ENCODE measurements at places on chromosomes 5 and 9.
A peak's percentile ranks its signal among the peaks of the same experiment; 100 is the strongest.

GRCh38 chr5:58135571-58136335 is 324.1 kb downstream of the PLK2 start:
- no peaks in the 10 kb centered on the region for H3K27me3 ChIP-seq
- no peaks in the 10 kb centered on the region for H3K36me3 ChIP-seq
- DNase-seq: no peak
- H3K4me1 ChIP-seq: no peaks in the 10 kb centered on the region
- H3K27ac ChIP-seq: no peak overlapping the region
- no peak overlapping the region for H3K4me3 ChIP-seq

DNA sequence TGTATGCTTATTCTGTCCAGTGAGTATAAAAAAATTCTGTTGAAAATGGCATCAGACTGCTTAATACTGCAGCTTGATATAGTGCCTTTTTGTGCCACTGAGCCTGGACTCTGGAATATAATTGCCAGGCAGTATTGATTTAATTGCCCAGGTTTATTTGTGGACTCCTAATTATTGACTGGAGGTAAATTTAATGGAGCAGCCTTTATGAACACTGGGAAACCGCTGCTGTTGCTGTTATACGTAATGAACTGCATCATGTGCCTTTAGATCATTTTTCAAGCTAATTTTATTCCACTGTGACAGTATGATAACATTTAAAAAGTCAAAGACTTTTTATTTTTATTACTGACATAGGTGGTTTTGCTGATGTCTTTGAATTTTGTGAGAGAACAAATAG is 90.2 kb upstream of the SH3GL2 start:
- no peaks in the 10 kb centered on the region for H3K27me3 ChIP-seq
- H3K4me1 ChIP-seq: no peaks in the 10 kb centered on the region
- H3K36me3 ChIP-seq: no peaks in the 10 kb centered on the region
- no peak for DNase-seq

DNA sequence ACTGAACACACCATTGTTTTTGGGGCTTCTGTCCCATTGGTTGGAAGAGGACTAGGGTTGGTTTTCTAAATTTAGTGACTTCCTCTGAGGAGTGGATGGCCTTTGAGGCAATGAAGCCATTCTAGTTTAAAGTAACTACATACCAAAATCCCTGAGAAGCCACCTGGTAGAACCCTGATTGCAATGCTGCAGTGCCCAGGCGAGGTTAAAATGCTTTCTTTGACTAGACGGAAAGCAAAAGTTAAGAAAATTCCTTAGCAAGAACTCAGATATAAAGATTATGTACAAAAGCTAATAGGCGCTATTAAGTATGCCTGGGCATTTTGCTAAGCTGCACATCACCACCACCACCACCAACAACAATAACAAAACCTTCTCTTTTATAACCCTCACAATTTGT is 20.6 kb downstream of the GLRX start:
- H3K27ac ChIP-seq: no peak overlapping the region
- H3K4me1 ChIP-seq: no peaks in the 10 kb centered on the region
- H3K27me3 ChIP-seq: no peaks in the 10 kb centered on the region
- no peaks in the 10 kb centered on the region for H3K36me3 ChIP-seq
- DNase-seq: no peak
- no peak overlapping the region for H3K4me3 ChIP-seq

GRCh38 chr5:17316970-17317459 is 99.6 kb downstream of the BASP1 start:
- DNase-seq: peak; percentile 66
- no peaks in the 10 kb centered on the region for H3K36me3 ChIP-seq
- H3K27me3 ChIP-seq: no peaks in the 10 kb centered on the region
- peaks cover 21% of the 10 kb centered on the region for H3K4me1 ChIP-seq

DNA sequence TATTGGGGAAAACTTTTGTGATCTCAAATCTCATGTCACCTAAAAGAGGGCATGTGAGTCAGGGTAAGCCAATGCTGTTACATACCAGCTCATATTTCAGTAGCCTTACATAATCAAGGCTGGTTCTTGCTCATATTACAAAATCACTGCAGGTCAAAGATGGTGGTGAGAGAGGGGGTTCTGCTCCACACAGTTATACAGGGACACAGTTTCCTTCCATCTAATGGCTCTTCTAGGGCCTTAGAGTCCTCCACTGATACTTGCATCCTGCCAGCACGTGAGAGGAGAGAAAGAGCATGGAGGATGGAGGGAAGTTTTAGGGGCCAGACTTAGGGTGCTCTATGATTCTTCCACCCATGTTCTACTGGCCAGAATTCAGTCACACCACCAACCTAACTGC is 130.0 kb downstream of the LIFR start:
- peaks cover 33% of the 10 kb centered on the region for H3K27me3 ChIP-seq
- no peaks in the 10 kb centered on the region for H3K4me1 ChIP-seq
- no peaks in the 10 kb centered on the region for H3K36me3 ChIP-seq
- no peak overlapping the region for H3K27ac ChIP-seq
- DNase-seq: no peak

GRCh38 chr5:135214897-135215616 is 181.0 kb upstream of the PITX1 start:
- H3K36me3 ChIP-seq: no peaks in the 10 kb centered on the region
- peaks cover 21% of the 10 kb centered on the region for H3K4me1 ChIP-seq
- no peak overlapping the region for H3K27ac ChIP-seq
- peak; percentile 47 for DNase-seq
- H3K4me3 ChIP-seq: no peak overlapping the region

- no peak for DNase-seq
- H3K4me1 ChIP-seq: peaks cover 21% of the 10 kb centered on the region
- H3K27me3 ChIP-seq: no peaks in the 10 kb centered on the region
- no peak overlapping the region for H3K27ac ChIP-seq
- H3K4me3 ChIP-seq: no peak overlapping the region
Observed at GRCh38 chr5:153749960-153750359, 259.5 kb downstream of the GRIA1 start.

GRCh38 chr5:160197341-160198144 is 31.8 kb upstream of the FABP6 start:
- peak overlapping the region; percentile 10 for H3K27ac ChIP-seq
- H3K27me3 ChIP-seq: no peaks in the 10 kb centered on the region
- H3K36me3 ChIP-seq: no peaks in the 10 kb centered on the region
- peak; percentile 17 for DNase-seq
- H3K4me1 ChIP-seq: peaks cover 22% of the 10 kb centered on the region

- H3K27ac ChIP-seq: no peak overlapping the region
- no peaks in the 10 kb centered on the region for H3K4me1 ChIP-seq
- no peak overlapping the region for H3K4me3 ChIP-seq
- H3K27me3 ChIP-seq: no peaks in the 10 kb centered on the region
- no peaks in the 10 kb centered on the region for H3K36me3 ChIP-seq
- no peak for DNase-seq
Observed at GRCh38 chr5:107968998-107969397, 298.3 kb upstream of the EFNA5 start.

DNA sequence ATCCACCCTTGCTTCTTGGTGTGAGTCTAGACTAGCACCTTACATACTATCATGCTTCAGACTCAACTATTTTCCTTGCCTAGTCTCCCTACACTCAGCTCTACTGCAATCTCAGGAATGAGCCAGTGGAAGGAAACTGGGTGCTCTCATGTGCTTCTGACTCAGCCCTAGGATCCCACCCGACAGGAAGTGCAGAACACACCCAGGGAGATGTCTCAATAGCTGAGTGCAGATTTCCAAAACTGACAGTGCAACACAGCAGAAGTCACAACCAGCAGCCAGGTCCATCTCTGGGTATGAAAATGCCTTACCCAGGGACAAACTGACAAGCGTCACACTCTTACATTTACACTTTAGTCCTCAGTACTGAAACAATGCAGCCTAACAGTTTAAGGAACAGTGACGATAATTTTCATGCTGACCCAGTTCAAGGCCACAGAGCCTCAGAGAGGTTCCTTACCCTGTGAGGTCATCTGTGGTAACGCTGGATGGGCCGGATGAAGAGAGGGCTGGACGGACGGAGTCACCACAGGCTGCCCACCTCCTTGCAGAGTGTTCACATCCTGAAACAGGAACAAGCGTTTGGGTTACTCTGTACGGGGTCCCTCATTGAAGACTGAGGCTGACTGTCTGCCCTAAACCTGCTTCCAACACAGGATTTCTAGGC is 33.0 kb downstream of the FKBP15 start:
- no peak overlapping the region for H3K4me3 ChIP-seq
- H3K4me1 ChIP-seq: no peaks in the 10 kb centered on the region
- H3K27me3 ChIP-seq: no peaks in the 10 kb centered on the region
- no peak overlapping the region for H3K27ac ChIP-seq

- H3K27ac ChIP-seq: no peak overlapping the region
- DNase-seq: no peak
- H3K27me3 ChIP-seq: peaks cover 55% of the 10 kb centered on the region
- no peaks in the 10 kb centered on the region for H3K36me3 ChIP-seq
- no peaks in the 10 kb centered on the region for H3K4me1 ChIP-seq
Observed at GRCh38 chr9:18263377-18263776, 210.6 kb upstream of the ADAMTSL1 start.

DNA sequence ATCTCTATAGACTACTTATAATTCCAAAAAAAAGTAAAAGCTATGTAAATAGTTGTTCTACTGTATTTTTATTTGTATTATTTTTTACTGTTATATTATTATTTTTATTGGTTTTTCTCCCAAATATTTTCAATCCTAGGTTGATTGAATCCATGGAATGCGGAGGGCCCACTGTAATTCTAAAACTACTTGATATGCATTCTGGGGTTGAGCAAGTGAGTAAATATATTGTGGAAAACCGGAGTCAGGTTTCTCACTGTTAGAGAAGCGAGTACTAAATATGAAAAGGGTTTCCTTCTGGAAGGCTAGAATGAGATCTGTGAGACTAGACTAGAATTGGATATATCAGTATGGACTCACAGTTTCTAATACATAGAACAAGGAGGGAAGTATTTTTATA is 66.5 kb downstream of the FBXW11 start:
- no peaks in the 10 kb centered on the region for H3K36me3 ChIP-seq
- no peak for DNase-seq
- no peaks in the 10 kb centered on the region for H3K27me3 ChIP-seq

- peak overlapping the region; percentile 77 for H3K4me3 ChIP-seq
- no peaks in the 10 kb centered on the region for H3K36me3 ChIP-seq
- DNase-seq: peak; percentile 74
- no peaks in the 10 kb centered on the region for H3K27me3 ChIP-seq
- peaks cover 55% of the 10 kb centered on the region for H3K4me1 ChIP-seq
- H3K27ac ChIP-seq: peak overlapping the region; percentile 76
Observed at GRCh38 chr5:176543428-176544182, 5.5 kb upstream of the CDHR2 start.

GRCh38 chr9:113577525-113578261 is 114.2 kb downstream of the RGS3 start:
- H3K4me3 ChIP-seq: no peak overlapping the region
- no peaks in the 10 kb centered on the region for H3K36me3 ChIP-seq
- no peak for DNase-seq
- no peaks in the 10 kb centered on the region for H3K27me3 ChIP-seq
- peaks cover 61% of the 10 kb centered on the region for H3K4me1 ChIP-seq

- no peak overlapping the region for H3K4me3 ChIP-seq
- no peaks in the 10 kb centered on the region for H3K36me3 ChIP-seq
- no peaks in the 10 kb centered on the region for H3K4me1 ChIP-seq
- DNase-seq: no peak
- no peaks in the 10 kb centered on the region for H3K27me3 ChIP-seq
Observed at GRCh38 chr5:91222482-91222881, 160.6 kb downstream of the ARRDC3 start.

DNA sequence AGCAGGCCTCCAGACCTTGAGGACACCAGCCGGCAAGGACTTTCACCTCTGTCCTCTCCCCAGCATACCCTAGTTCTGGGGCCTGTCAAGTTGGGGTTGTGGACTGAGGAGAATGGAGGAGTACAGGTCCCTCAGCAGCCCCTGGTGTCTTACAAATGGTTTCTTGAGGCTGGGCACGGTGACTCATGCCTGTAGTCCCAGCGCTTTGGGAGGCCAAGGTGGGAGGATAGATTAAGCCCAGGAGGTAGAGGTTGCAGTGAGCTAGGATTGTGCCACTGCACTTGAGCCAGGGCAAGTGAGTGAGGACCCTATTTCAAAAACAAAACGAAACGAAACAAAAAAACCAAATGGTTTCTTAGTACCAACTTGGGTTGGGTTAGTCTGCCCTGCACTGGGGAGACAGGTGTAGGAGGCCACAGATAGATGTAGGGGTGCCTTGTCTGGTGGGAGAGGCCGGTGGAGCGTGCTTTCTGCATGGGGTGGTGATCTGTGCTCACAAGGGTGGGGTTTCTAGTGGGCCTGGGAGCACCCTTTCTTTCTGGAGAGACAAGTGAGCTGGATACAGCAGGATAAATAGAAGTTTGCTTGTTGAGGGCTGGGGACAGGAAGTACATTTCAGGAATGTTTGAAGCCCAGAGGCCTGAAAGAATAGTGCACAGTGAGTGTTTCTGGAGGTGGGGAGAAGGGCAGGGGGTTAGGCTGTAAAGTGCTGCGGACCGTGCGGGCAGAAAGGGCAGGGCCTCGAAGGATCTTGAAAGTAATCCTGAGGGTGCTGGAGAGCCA is 37.7 kb upstream of the PSD2 start:
- H3K27me3 ChIP-seq: peaks cover 21% of the 10 kb centered on the region
- H3K27ac ChIP-seq: no peak overlapping the region
- peaks cover 38% of the 10 kb centered on the region for H3K4me1 ChIP-seq
- no peak for DNase-seq
- H3K4me3 ChIP-seq: no peak overlapping the region

- no peak overlapping the region for H3K27ac ChIP-seq
- no peaks in the 10 kb centered on the region for H3K27me3 ChIP-seq
- no peak for DNase-seq
- no peak overlapping the region for H3K4me3 ChIP-seq
Observed at GRCh38 chr9:77391834-77392233, 214.5 kb downstream of the VPS13A start.

DNA sequence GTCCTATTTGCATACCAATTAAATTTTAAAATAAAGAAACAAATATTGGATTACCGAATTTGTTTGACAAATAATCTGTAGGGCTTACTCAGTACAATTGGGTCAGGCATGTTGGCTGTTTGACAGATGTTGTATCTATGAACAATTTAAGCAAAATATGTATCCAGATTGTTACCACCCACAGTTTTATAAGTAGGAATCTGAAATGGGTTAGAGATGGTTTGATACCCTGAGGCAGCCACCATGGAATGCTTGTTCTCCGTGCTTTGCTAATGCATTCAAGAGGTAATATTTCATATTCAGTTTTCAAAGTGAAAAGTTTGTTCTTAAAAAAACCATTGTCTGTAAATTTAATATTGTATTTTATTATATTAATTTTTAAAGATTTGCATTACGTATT is 285.1 kb upstream of the ARRDC3 start:
- no peaks in the 10 kb centered on the region for H3K4me1 ChIP-seq
- no peak overlapping the region for H3K27ac ChIP-seq
- no peaks in the 10 kb centered on the region for H3K27me3 ChIP-seq

All from common myeloid progenitor, CD34-positive (primary cell).